ENCODE measurements at places on chromosomes 12 and 14. TPM values are rescaled to one million over a fixed set of nuclear protein-coding genes. Genes with fewer than 3 reads are reported as not detected.

Gene ZDHHC22
- not detected for polyA plus RNA-seq

Gene SDSL
- 1.3 TPM for polyA plus RNA-seq

Gene EGLN3
- 18.2 TPM for polyA plus RNA-seq

Gene DDN
- 0.12 TPM for polyA plus RNA-seq

Gene CCDC175
- not detected for polyA plus RNA-seq

Gene PPP1R3E
- polyA plus RNA-seq, result 12.7 TPM

All from esophagus (tissue), 2 donors.